NCI-H774 (cell line): ENCODE measurements at places on chromosomes 6 and 20.

DNA sequence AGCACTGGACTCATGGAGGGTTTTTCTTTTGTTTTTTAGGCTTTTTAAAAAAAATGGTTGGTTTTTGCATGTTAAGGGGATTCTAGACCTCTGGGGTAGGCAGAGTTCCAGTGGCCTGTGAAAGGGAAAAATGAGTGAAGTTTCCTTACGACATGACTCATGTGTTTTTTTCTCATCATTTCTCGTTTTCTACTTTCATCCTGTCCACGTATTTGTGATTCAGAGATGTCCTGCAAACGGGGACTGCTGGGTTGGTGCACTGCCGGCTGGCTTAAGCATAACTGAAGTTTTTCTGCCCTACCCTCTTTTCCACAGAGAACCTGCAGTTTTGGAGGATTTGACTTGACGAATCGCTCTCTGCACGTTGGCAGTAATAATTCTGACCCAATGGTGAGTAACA is 182.3 kb downstream of the SASH1 start:
- DNase-seq: no peak

- no peak for DNase-seq
Measured at GRCh38 chr6:88566746-88567534, 396.5 kb downstream of the RNGTT start.

GRCh38 chr6:51007237-51007636 is 188.6 kb downstream of the TFAP2B start:
- DNase-seq: no peak

- DNase-seq: no peak
Measured at GRCh38 chr6:16539086-16539931, 222.0 kb downstream of the ATXN1 start.

GRCh38 chr20:1823450-1823844 is 71.8 kb upstream of the SIRPA start:
- no peak for DNase-seq

- DNase-seq: no peak
Measured at GRCh38 chr20:63854069-63854765, 7.1 kb upstream of the ABHD16B start.

- no peak for DNase-seq
Measured at GRCh38 chr6:143896126-143896860, 32.0 kb downstream of the ZC2HC1B start.

GRCh38 chr20:9136114-9136513 is 67.2 kb downstream of the PLCB4 start:
- DNase-seq: no peak

DNA sequence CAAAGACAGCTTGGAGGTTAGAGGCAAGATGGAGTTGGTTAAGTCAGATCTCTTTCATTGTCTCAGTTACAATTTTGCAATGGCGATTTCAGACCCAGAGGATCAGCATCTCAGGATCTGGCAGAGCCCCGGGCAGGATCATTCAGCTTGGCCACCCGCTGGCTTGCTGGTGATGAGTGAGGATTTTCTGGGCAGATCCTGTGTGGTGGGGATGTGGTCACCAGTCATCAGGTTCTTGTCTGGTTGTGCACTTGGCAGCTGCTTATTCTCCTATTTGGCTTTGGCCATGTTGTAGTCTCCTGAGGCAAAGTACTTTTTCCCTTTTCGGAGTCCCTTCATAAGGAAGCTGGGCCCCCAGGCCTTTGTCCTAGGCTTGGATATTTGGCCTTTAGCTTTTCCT is 953.9 kb downstream of the KIF16B start:
- DNase-seq: no peak
